ENCODE measurements at places on chromosomes 16 and 17.
A peak's percentile ranks its signal among the peaks of the same experiment; 100 is the strongest.

DNA sequence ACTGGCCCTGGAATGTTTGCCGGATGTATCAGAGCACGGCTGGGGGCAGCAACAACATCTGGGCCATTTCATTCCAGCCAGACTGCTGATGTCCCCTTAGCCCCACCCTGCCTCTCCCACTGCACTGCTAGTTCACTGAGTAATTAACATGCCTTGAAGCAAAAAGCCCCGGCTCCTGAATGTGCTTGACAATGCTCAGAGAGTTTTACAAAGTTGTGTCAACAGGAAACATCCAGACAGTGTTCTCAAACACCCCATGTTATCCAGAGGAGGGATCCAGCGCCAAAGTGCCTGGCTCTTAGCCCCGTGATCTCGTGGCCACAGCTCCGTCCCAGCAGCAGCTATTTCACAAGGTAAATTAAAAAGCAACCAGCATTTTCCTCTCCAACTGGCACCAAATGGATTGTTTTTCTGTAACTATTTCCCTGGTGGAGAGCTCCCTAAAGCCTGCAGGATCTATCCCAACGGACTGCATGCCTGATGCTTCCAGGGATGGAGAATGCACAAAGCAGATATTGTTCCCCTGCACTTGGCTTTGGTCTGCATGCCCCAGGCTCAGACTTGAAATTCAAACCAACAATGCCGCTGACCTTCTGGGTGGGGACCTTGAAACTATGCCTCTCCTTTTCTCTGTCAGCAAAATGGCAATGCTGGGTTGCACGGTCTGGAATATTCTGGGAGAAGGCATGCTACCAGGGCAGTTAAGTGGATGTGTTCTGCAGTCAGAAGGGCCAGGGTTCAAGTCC, 115.6 kb upstream of the CDH5 start:
- DNase-seq = no peak

DNA sequence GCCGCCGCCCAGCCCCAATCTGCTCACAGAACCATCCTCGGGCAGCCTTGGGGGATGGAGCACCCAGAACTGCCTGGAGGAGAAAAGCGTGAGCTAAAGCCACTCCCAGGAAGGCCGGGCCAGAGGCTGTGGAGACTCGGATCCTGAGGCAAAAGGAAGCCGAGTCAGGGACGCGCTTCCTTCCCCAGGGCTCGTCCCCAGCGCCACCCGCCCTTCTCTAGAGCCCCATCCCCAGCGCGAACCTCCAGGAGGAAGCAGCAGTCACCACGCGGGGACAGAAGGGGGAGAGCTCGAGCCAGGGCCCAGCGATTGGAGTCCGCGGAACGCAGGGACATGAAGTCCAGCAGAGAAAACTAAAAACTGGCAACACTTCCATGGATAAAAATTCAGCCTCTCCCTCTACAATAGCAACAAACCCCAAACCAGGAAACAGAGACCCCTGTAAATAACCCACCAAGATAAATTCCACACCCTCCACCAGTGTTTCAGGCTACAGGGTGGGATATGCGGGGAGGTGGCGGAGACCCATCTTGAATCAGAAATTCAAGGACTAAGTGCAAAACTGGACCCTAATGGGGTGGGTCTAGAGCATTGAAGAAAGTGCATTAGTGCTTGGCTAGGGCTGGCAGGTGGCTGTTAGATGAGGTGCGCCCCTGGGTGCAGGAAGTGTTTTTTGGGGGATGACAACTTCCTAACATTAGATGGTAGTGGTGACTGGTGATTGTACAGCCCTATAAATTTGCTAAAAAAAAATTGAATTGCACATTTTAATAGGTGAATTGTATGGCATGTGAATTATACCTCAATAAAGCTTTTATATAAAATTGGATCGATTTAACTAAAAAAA, 116.1 kb upstream of the METRNL start:
- DNase-seq = peak; percentile 10

- no peak for DNase-seq
Observed at GRCh38 chr17:73802314-73802713, 158.1 kb upstream of the SDK2 start.

- no peak for DNase-seq
Observed at GRCh38 chr17:44601539-44601938, 44.3 kb downstream of the FZD2 start.

GRCh38 chr16:30559690-30560089, 1.5 kb upstream of the ZNF764 start:
- DNase-seq = no peak

- DNase-seq = peak; percentile 79
Observed at GRCh38 chr16:57866529-57866918, 64.2 kb upstream of the KIFC3 start.
